ENCODE measurements at places on chromosomes 16 and 17. TPM values are rescaled to one million over a fixed set of nuclear protein-coding genes. Genes with fewer than 3 reads are reported as not detected.

CETP gene
- not detected for total RNA-seq

G6PC1 gene
- total RNA-seq, result not detected

SLC12A3 gene
- not detected for total RNA-seq

ZNF750 gene
- not detected for total RNA-seq

AATK gene
- total RNA-seq, result 0.10 TPM

ANKS4B gene
- total RNA-seq, result not detected

HBM gene
- total RNA-seq, result not detected

SLC13A2 gene
- not detected for total RNA-seq

RNF222 gene
- total RNA-seq, result not detected

KRTAP4-5 gene
- not detected for total RNA-seq

CHMP6 gene
- total RNA-seq, result 8.0 TPM

TSNAXIP1 gene
- total RNA-seq, result 0.39 TPM

EVPLL gene
- total RNA-seq, result not detected

PPY gene
- total RNA-seq, result not detected

IRX3 gene
- 8.4 TPM for total RNA-seq

HSPB9 gene
- total RNA-seq, result not detected

TSC2 gene
- total RNA-seq, result 31.2 TPM

KIF19 gene
- total RNA-seq, result not detected

KRT36 gene
- total RNA-seq, result not detected

MT1G gene
- total RNA-seq, result 2.9 TPM

SLC5A10 gene
- 0.27 TPM for total RNA-seq

SDR42E2 gene
- not detected for total RNA-seq

METTL22 gene
- 17.3 TPM for total RNA-seq

TMEM98 gene
- total RNA-seq, result 2.8 TPM

HSF4 gene
- 0.49 TPM for total RNA-seq

TOP3A gene
- 25.2 TPM for total RNA-seq

NPIPA3 gene
- 0.22 TPM for total RNA-seq

PRKCB gene
- not detected for total RNA-seq

FBXL19 gene
- total RNA-seq, result 16.8 TPM

GPRC5B gene
- 0.86 TPM for total RNA-seq

CCDC40 gene
- 1.3 TPM for total RNA-seq

RDM1 gene
- 4.9 TPM for total RNA-seq

SMTNL2 gene
- total RNA-seq, result not detected

ALDOC gene
- not detected for total RNA-seq

BCAR1 gene
- 47.3 TPM for total RNA-seq

PLA2G10 gene
- total RNA-seq, result not detected

KRT40 gene
- total RNA-seq, result not detected

CORO7 gene
- 13.1 TPM for total RNA-seq

EFCAB13 gene
- total RNA-seq, result 3.1 TPM

SOST gene
- not detected for total RNA-seq

ADAM11 gene
- total RNA-seq, result 0.12 TPM

RPTOR gene
- 8.4 TPM for total RNA-seq

CHST5 gene
- total RNA-seq, result not detected

HLF gene
- total RNA-seq, result 5.3 TPM

KCNH6 gene
- total RNA-seq, result not detected

PPP1R27 gene
- total RNA-seq, result not detected

SP2 gene
- 1.6 TPM for total RNA-seq

NPIPA5 gene
- total RNA-seq, result 7.8 TPM

C1QTNF1 gene
- total RNA-seq, result 4.5 TPM

INTS2 gene
- total RNA-seq, result 11.7 TPM

ABCA5 gene
- not detected for total RNA-seq
